ENCODE measurements at places on chromosomes 3 and 15.

DNA sequence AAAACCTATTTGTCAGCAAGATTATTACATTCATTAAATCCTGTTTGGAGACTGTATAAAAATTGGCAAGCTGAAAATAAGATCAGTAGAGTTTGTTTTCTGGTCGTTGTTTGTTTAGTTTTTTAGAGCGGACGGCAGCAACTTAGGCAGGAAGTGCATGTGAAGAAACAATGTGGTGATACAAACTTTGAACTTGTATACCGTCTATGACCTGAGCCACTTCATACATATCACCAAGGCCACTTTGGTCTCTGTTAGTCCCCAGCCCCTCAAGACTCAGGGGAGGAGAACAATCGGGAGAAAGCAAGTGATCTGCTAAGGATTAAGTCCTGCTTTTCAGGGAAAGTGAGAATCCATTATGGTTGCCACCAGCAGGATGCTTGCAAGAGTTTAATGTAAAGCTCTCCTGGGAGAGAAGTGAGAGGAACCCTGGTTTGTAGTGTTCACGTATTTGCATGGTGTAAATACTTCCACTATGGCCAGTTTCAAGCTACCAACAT lies 31.1 kb downstream of the RASGRP1 start:
- H3K36me3 ChIP-seq: no peaks in the 10 kb centered on the region
- no peaks in the 10 kb centered on the region for H3K27me3 ChIP-seq
- no peak for DNase-seq
- H3K27ac ChIP-seq: no peak overlapping the region
- no peak overlapping the region for H3K4me3 ChIP-seq
- H3K4me1 ChIP-seq: peaks cover 21% of the 10 kb centered on the region

- H3K27me3 ChIP-seq: no peaks in the 10 kb centered on the region
- H3K4me3 ChIP-seq: no peak overlapping the region
- H3K4me1 ChIP-seq: peaks cover 15% of the 10 kb centered on the region
- no peak overlapping the region for H3K27ac ChIP-seq
- DNase-seq: no peak
These were observed 49.9 kb upstream of the RYK start for GRCh38 chr3:134300520-134300919.

GRCh38 chr3:15342246-15342645 lies 9.9 kb upstream of the SH3BP5 start:
- no peak overlapping the region for H3K27ac ChIP-seq
- no peak for DNase-seq
- no peak overlapping the region for H3K4me3 ChIP-seq
- H3K36me3 ChIP-seq: no peaks in the 10 kb centered on the region
- no peaks in the 10 kb centered on the region for H3K4me1 ChIP-seq

DNA sequence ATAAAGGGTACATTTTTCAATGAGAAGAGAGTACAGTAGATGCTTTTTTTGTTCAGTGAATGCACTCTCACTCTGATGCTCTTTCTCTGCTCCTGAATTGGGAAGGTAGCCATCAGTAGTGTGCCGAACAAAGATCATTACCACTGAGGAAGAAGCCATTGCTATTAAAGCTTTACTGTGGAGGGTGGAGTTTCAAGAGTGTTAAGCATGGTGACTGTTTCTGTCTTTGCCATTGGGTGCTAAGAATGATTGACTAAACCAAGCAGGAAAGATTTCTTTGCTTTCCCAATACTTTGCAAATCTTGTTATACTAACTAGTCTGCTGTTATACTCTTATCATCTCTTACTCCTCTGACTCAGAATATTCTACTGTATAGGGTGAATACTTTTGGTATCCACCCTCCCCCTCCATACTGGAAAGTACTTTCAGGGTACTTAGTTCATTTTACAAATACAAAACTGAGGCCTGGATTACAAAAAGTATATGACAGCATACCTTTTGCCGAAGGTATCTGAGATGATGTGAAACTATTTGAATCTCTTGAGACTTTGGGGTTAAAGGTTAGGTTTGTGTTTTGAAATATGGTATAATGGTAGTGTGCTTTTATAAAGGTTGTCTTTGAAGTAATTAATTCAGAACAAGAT lies 1.7 kb downstream of the RAB11A start:
- peaks cover 5% of the 10 kb centered on the region for H3K4me1 ChIP-seq
- no peaks in the 10 kb centered on the region for H3K27me3 ChIP-seq
- peaks cover 35% of the 10 kb centered on the region for H3K36me3 ChIP-seq
- H3K27ac ChIP-seq: peak overlapping the region; percentile 99
- H3K4me3 ChIP-seq: peak overlapping the region; percentile 99
- peak; percentile 62 for DNase-seq

GRCh38 chr15:74262625-74263024 lies 26.5 kb downstream of the CCDC33 start:
- no peak for DNase-seq
- H3K27me3 ChIP-seq: peaks cover 90% of the 10 kb centered on the region
- H3K27ac ChIP-seq: no peak overlapping the region

- H3K27me3 ChIP-seq: no peaks in the 10 kb centered on the region
- H3K4me3 ChIP-seq: no peak overlapping the region
- H3K36me3 ChIP-seq: no peaks in the 10 kb centered on the region
- DNase-seq: no peak
These were observed 742.2 kb upstream of the EPHA6 start for GRCh38 chr3:96072226-96072625.

- no peaks in the 10 kb centered on the region for H3K27me3 ChIP-seq
- H3K36me3 ChIP-seq: no peaks in the 10 kb centered on the region
- no peak overlapping the region for H3K27ac ChIP-seq
- DNase-seq: no peak
These were observed 19.3 kb downstream of the NRG4 start for GRCh38 chr15:75992897-75993296.

DNA sequence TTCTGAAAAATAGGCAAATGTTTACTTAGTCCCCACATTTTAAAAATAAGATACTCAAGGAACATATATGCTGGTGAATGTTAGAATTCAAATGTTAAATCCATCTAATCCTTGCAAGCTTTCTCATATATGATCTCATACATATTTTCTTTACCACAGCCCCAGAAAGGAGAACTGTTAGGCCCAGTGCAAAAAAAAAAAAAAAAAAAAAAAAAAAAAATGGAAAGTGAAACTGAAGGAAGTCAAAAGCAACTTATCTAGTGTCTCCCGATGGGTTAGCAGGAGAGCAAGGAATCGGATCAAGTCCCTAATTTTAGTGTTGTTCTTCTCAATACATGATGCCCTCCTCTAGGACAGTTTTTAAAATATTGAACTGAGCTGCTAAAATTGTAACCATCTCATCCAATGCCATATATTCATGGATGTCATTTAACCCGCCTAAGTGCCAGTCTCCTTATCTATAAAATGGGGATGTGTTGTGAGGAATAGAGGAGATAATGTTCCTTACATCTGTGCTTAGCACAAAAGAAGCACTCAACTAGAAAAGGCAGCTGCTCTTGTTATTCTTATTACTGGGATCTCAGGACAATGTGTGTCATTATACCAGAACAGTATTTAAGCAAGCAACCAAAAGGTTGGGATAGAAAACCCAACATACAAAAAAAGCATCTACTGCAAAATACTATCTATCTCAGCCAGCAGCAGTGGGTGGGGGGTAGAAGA lies 279.7 kb downstream of the MAGI1 start:
- no peaks in the 10 kb centered on the region for H3K4me1 ChIP-seq
- H3K27me3 ChIP-seq: no peaks in the 10 kb centered on the region
- H3K27ac ChIP-seq: no peak overlapping the region
- DNase-seq: no peak
- no peak overlapping the region for H3K4me3 ChIP-seq
- no peaks in the 10 kb centered on the region for H3K36me3 ChIP-seq

DNA sequence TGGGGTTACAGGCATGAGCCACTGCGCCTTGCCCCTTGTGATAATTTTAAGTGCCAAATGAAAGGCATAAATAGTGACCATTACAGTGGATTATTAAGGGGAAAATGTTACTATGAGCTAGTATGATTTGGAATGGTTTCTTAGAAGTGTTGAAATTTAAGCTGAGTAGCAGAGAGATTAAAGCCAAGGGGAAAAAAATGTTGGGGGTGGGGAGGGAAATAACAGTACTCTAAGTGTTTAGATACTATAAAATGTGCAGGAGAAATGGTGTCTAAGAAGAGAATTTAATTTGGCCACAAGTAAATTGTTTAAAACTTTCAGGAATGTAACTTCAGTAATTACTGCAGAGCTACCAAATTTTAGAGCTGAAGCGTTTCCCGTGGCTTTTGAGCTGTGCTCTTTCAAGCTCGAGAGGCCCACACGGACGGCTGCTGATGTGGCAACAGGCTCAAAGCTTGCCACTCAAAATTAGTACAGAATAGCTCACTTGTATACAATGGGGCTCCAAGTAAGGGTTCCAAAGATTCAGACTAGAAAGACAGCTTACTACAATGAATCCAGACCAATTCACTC lies 23.9 kb upstream of the SLC12A8 start:
- H3K4me1 ChIP-seq: peaks cover 24% of the 10 kb centered on the region
- no peak overlapping the region for H3K4me3 ChIP-seq
- no peak overlapping the region for H3K27ac ChIP-seq
- H3K36me3 ChIP-seq: peaks cover 14% of the 10 kb centered on the region
- no peaks in the 10 kb centered on the region for H3K27me3 ChIP-seq

DNA sequence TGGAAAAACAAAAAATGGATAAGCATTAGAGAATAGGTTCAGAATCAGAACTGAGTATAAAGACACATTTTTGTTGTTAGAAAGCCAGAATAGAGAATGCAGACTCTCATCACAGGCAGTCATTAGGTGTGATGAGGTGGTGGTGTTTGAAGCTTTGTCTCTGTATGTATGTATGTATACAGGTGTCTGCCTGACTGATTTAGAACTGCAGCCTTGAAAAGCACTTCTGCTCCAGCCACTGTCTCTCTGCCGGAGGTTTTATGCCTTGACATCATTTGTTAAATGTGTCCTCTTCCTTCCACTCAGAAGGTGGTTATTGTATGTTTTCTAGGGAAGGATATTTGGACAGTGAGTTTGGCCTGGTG lies 80.7 kb upstream of the ZBED2 start:
- H3K36me3 ChIP-seq: no peaks in the 10 kb centered on the region
- H3K27me3 ChIP-seq: no peaks in the 10 kb centered on the region
- no peak for DNase-seq
- peaks cover 26% of the 10 kb centered on the region for H3K4me1 ChIP-seq
- peak overlapping the region; percentile 86 for H3K27ac ChIP-seq
- H3K4me3 ChIP-seq: peak overlapping the region; percentile 78

- peaks cover 6% of the 10 kb centered on the region for H3K36me3 ChIP-seq
- peak overlapping the region; percentile 91 for H3K4me3 ChIP-seq
- peaks cover 24% of the 10 kb centered on the region for H3K27me3 ChIP-seq
- H3K4me1 ChIP-seq: peaks cover 23% of the 10 kb centered on the region
These were observed 766 bp downstream of the FAM98B start for GRCh38 chr15:38454696-38455090.

- peaks cover 33% of the 10 kb centered on the region for H3K27me3 ChIP-seq
- no peak overlapping the region for H3K27ac ChIP-seq
- DNase-seq: peak; percentile 69
- H3K4me3 ChIP-seq: no peak overlapping the region
These were observed 78.3 kb upstream of the CDIN1 start for GRCh38 chr15:36501063-36501678.

- no peak overlapping the region for H3K4me3 ChIP-seq
- H3K4me1 ChIP-seq: peaks cover 7% of the 10 kb centered on the region
- H3K27me3 ChIP-seq: no peaks in the 10 kb centered on the region
- no peak overlapping the region for H3K27ac ChIP-seq
- no peak for DNase-seq
These were observed 36.7 kb upstream of the BCL6 start for GRCh38 chr3:187782006-187782405.

GRCh38 chr3:23671851-23672589 lies 133.7 kb upstream of the UBE2E1 start:
- no peaks in the 10 kb centered on the region for H3K27me3 ChIP-seq
- DNase-seq: no peak
- peaks cover 17% of the 10 kb centered on the region for H3K4me1 ChIP-seq
- no peak overlapping the region for H3K4me3 ChIP-seq
- H3K27ac ChIP-seq: no peak overlapping the region

DNA sequence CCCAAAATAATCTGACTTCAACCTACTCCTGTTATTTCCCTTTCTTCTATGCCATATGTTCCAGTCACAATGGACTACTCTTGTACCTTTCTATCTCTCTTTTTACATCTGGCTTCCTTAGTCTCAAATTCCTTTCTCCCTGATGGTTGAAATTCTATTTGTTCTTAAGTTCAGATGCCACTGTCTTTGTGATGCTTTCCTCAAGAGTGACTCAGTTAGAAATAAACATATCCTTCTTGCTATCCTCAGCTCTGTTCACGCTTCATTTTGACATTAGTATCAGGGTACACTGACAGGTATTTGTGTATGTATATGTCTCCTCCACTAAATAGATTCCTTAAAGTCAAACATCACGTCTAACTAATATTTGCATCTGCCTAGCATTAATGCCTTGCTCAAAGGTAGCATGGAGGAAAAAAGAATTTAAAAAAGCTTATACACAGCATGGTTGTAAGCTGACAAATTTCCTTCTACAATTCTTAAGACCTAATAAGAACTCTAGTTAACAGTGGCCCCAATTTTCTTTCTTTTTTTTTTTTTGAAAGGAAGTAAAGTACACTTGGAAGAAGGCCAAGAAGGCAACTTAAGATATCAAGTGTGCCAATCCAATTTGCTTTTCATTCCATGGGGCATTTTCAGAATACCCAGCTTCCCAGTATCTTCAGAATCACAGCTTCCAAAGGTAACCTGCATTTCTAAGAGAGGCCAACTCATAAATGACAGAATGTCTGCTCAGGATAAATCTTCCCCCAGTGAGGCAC lies 58.0 kb downstream of the CHAC1 start:
- no peaks in the 10 kb centered on the region for H3K27me3 ChIP-seq
- no peak overlapping the region for H3K4me3 ChIP-seq
- no peak for DNase-seq
- peaks cover 39% of the 10 kb centered on the region for H3K36me3 ChIP-seq
- H3K27ac ChIP-seq: no peak overlapping the region

DNA sequence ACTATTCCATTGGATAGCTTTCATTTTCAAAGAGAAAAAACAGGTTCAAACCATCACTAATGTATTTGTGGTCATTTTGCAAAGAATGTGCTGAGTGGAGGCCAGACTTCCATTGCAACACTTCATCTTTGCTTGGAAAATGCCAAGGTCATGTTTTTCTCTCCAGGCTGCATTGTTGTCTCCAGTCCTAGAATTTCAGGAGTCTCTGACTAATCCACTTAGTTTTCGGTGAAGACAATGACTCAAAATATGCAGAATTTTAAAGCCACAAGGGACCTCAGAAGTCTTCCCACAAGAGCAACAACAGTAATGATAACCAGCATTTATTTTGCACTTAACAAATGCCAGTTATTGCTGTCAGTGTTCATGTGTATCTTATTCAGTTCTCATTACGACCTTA lies 277.0 kb downstream of the RYR3 start:
- H3K36me3 ChIP-seq: no peaks in the 10 kb centered on the region
- no peak overlapping the region for H3K4me3 ChIP-seq
- peaks cover 5% of the 10 kb centered on the region for H3K4me1 ChIP-seq
- H3K27ac ChIP-seq: no peak overlapping the region
- peaks cover 10% of the 10 kb centered on the region for H3K27me3 ChIP-seq
- no peak for DNase-seq

DNA sequence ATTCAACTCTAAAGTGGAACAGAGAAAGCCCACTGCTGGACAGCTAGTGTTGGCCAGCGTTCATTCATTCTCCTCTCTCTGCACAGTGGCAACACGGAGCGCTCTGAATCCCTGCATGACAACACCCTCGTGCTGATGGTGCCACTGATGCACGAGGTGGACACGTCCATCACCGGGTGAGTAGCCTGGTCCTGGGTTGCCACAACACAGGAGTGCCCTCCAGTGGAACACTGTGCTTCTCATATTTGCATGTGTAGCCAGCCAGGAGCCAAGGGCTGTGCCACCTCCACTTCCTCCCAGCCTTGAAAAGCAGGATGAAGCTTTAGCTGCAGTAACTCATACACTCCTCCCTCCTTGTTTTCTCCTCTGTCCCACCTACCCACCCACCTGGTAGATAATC lies 120.0 kb upstream of the CTDSPL start:
- peaks cover 100% of the 10 kb centered on the region for H3K27me3 ChIP-seq
- H3K27ac ChIP-seq: no peak overlapping the region

- no peak overlapping the region for H3K4me3 ChIP-seq
- peaks cover 23% of the 10 kb centered on the region for H3K27me3 ChIP-seq
These were observed 109.8 kb upstream of the TBC1D5 start for GRCh38 chr3:17852217-17852616.

Data from MCF 10A (cell line).